ENCODE measurements at places on chromosomes 7 and 10.

DNA sequence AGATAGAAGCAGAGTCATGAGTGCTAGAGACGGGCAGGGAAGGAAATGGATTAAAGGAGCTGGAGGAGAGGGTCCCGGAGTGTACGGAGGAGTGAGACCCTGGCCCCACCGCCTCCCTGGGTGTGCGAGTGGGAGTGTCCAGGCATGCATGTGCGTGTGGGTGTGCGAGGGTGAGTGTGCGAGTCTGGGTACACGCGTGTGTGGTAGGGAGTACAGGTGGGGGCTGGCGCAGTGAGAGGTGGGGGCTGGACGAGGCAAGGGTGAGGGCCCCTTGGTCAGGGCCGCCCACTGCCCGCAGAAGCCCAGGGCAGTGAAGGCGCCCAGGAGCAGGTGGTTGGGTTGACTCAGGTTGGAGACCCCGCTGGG, 97.6 kb downstream of the BMS1 start:
- DNase-seq, result no peak

GRCh38 chr7:151954866-151955820, 1.1 kb upstream of the GALNTL5 start:
- DNase-seq, result no peak

- no peak for DNase-seq
These were observed 21.2 kb upstream of the OR2AE1 start for GRCh38 chr7:99898023-99898357.

GRCh38 chr7:28990200-28990960, 32.2 kb upstream of the TRIL start:
- no peak for DNase-seq

DNA sequence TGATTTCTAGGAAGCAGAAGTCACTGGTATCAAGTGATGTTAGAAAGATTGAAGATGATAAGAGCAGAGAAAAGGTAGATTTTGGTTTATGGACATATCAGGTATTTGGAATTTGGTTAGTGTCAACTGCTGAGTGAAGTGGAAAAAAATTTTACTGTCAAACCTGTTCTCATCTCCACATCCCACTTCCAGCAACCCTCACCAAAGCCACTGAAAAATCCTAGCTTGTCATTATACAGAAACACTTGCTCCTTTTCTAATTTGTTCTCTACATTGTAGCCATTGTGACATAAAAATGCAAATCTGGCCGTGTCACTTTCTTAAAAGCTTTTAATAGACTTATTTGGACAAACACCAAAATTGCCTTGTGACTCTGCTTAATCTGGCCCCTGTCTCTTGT, 54.0 kb downstream of the TRIM24 start:
- no peak for DNase-seq
